ENCODE measurements at places on chromosomes 11 and 22.

GRCh38 chr11:106288057-106288456, 210.6 kb downstream of the AASDHPPT start:
- DNase-seq, result no peak

DNA sequence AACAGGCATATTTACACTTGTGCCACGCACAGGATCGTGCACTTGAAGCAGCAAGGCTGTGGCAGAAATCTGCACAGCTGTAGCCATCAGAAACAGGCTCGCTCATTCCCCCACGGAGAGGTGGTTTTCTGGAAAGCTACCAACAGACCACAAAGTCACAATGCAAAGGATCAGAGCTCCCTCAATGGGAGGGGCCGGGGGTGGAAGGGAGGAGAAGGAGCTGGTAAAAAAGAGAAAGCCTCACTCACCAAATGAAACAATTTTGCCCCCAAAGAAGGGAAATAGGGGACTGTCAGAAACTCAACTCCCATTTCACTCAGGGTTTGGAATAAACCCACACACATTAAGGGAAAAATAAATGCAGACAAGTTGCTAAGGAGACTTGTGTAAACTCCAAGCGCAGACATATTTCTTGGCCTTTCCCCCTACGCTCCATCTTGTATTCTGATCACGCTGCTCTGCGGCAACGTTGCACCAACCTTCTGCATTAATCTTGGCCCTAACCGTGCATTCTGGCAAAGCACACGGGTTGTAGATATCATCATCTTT, 43.2 kb upstream of the BLID start:
- no peak for DNase-seq

- no peak for DNase-seq
Observed at GRCh38 chr11:118339281-118339961, 3.1 kb downstream of the CD3D start.

DNA sequence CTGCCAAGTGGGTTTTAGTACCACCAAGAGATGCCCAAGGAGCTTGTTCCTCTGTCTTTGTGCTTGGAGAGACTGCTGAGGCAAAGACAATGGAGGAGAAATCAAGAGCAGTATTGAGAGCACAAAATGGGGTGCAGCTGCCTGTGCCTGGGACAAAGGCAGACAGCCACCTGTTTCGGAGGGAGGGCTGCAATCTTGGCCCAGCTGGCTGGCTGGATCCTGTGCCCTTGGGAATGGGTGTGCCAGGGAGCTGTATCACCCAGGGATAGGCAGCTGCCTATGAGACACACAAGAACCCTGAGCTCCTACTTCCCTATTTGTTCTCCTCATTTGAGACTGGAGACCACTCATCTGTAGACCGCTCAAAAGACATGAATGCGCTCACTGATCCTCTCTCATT, 23.3 kb upstream of the CHRM4 start:
- DNase-seq, result peak; percentile 70

DNA sequence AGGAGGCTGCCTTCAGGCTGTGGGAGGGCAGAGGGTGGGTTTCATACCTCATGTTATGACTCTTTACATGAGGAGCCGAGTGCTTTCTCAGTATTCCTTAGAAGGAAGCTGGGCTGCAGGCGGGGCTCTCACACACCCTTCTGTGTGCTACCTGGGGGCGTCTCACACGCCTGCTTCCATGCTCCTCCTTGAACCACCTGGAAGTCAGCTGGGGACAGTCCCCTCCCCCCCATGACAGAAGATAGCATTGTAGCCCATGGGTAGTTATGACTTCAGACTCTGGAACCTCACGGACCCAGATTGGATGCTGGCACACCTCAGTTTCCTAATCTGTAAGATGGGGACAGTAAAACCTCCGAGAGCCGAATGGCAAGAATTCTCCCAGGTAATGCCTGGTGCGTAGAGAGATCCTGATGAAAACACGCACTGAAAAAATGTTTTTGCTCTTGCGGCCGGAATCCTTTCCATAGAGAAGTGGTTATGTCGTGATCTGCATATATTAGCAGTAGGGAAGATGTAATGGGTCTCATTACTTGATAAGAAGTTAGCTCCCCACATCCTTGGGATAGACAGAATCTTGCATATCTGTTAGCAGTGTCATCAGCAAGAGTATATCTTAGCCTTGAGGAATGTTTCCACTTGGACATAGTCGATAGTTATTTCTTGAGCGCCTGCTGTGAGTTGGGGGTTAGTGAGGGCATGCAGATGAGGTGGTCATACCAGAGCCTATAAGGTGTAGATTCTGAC, 4.9 kb downstream of the DAGLA start:
- no peak for DNase-seq

DNA sequence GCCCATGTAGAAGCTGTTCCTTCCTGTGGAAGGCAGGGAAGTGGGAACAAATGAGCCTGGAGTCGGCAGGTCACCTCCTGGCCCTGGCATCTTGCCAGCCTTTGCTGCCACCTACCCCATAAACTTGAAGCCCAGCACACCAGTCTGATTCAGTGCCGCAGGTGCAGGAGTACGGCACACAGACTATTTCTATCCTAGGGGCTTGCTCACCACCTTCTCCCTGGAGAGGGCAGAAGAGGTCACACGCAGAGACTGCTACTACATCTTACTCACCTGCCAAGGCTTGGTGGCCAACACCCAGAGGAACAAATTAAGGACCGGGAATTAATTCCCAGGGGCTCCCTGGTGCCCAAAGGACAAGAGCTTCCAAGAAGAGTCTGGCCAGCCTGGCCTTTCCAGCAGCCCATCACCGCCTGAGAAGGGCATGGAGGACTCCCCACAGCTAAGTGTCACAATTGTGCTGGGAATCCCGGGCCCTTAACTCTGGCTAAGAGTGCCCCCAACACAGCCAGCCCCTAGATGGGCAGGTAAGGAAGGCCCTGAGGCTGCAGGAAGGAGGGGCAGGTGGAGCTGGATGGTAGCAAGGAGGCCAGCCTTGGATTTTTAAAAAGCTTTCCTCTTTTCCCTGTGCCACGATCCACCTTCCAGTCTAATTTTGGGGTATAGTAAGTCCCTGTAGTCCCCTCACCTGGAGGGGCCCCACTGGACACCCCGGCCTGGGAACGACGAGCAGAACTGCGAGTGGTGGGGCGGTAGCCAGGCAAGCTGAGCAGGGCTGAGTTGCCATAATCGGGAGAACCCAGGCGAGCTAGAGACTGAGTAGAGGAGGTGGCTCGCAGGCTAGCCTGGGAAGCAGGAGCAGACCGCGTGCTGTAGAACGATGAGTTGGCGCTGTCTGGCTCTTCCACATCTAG, 6.9 kb downstream of the IL18BP start:
- DNase-seq, result no peak

DNA sequence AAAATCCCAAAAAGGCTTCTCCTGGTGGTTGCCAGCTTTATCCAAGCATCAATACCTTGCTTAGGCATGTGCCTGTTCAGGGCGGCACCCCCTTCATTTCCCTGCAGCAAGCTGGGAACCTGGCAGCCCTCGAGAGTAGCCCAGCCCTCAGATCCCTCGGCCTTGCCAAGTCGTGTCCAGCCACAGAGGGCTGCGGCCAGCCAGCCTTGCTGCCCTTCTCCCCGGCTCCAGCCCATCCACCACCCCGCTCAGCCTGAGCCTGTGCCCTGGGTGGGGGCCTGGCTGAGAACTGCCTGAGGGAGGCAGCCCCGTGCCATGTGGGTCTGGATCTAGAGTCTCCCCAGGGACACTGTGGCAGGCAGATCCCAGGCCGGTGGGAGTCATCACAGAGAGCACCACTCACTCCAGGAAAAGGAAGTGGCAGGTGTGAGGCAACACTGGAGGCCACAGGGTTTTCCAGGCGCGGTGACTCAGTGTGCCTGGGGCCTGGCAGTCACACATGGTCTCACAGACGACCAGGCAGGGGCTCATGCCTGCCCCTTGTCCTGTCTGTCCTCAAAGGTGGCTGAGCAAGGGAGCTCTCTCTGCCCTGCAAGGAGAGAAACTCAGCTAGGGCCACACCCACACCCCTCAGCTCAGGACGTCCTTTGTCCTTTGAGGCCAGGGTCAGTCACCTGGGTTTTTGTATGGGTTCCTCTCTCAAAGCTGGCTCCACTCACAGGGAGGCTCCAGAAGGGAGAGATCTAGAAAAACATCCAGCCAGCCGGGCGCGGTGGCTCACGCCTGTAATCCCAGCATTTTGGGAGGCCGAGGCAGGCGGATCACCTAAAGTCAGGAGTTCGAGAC, 12.2 kb upstream of the CDC42BPG start:
- peak; percentile 87 for DNase-seq

DNA sequence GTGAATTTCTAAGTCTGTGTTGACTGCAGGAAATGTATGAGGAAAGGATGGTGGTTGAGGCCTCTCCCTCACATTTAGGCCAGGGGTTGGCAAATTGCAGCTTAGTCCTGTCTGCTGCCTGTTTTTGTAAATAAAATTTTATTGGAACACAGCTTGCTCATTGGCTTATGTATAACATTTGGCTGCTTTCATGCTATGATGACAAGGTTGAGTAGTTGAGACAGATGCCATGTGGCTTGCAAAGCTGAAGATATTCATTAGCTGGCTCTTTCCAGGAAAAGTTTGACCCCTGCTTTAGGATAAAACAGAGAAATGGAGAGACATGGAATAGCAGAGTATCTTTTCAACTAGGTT, 46.2 kb downstream of the BCR start:
- no peak for DNase-seq

- DNase-seq, result no peak
Observed at GRCh38 chr11:121614636-121615240, 162.0 kb upstream of the SORL1-AS1 start.

- DNase-seq, result peak; percentile 73
Observed at GRCh38 chr11:130816546-130817329, 99.5 kb downstream of the SNX19 start.

DNA sequence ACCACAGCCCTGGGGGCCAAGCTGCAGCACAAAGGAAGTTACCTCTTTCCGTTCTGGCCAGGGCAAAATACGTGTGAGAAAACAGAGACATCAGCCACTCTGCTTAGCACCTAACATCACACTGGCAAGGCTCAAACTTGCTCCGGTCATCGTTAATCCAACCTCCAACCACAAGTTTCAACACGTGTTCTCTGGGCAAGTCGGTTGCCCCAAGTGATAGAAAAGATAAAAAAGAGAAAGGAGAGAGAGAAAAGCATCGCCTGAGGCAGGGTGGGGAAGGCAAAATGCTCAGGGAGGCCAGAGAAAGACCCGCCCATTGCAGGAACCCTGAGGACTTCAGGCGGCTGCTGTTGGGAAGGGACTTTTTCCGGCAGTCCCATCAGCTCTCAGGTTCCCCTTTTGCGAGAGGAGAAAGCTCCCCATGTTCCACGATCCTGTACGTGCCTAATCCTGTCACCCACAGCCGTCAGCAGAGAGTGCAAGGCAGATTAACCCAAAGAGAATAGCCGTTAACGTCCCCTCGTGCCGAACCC, 18.5 kb upstream of the B4GALNT4 start:
- peak; percentile 48 for DNase-seq

DNA sequence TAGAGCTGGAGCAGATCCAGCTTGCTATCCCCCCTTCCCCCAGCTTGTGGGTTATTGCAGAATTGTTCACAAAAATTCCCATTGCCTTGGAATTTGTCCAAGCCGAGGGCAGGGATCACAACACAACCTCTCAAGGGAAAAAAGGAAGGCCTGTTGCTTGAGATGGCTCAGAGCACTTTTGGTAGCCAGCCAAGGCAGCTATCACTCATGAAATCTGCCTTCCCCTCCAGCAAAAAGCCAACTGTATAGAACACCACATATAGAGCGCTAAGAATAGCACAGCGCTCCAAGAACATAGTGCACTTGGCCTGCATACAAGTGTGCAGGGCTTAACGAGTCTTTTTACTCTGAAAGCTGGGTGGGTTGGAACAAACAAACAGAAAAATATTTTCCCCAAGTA, 46.2 kb downstream of the FAM83F start:
- DNase-seq, result peak; percentile 32

- no peak for DNase-seq
Observed at GRCh38 chr11:41950470-41951143, 491.2 kb upstream of the LRRC4C start.

- no peak for DNase-seq
Observed at GRCh38 chr11:73797457-73797856, 9.8 kb downstream of the MRPL48 start.

DNA sequence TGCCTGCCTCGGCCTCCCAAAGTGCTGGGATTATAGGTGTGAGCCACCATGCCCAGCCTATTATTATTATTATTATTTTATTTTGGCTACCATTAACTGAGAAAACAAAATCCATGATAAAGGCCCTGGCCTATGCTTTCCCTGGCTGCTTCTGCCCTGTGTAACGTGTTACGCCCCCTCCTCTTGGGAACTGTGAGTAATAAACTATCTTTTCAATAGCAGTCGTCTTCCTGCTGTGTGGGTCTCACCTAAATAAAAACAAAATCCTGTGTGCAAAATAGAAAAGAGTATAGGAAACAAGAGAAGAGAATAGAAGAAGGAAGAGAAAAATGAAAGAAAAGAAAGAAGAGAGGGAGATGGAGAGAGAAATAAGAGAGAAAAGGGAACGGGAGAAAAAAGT, 237.0 kb downstream of the MIAT start:
- DNase-seq, result no peak

GRCh38 chr11:17389211-17389956, 925 bp upstream of the KCNJ11 start:
- DNase-seq, result peak; percentile 90

DNA sequence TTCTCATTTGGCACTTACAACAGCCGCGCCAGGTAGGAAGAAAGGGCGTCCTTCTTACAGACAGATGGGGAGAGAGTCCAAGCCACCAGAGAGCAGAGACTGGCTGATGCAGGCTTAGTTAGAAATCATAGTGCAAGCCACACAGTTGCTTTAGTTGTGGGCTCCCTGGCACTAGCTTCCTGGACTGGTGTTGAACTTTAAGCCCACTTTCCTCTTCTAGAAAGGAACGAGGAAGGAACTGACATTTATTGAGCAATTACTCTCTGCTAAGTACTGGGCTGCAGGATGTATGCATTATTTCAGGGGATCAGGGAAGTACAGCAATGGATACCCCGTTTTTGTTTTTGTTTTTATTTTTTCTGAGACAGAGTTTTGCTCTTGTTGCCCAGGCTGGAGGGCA, 3.0 kb downstream of the BACE1 start:
- peak; percentile 56 for DNase-seq

DNA sequence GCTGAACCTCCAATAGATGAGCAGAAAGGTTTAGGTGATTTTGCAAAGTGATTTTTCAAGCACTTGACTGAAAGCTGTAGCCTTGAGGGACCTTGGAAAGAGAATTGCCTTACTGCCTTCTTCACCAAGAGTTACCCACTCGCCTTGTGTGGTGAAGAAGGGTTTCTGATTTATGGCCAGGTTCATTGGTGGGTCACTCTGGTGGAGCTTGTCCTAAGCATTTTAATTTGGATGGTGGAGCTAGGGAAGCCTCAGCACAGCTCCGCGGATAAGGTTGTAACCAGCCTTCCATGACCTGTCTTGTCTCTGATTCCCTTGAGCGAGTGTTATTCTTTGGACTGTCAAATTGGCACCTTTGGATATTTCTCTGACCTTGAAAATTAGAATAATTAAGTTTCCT, 226.4 kb downstream of the FAT3 start:
- DNase-seq, result no peak

DNA sequence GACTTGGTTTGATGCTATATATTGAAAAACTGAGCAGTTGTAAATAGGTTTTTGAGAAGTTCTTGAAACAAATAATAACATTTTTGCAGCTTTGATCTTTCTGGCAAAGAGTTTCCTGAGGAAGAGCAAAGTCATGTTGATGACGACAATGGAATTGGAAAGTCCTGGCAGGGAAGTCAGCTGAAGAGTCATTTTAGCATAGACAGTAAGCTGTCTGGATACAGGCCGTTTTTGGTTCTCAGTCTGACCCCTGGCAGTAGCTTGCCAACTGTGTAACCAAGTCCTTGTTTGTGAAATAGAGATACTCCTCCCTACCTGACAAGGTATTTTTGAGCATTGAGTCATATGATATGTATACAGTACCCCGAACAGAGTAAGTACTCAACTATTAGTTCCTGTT, 193.3 kb downstream of the C11orf91 start:
- DNase-seq, result no peak

- DNase-seq, result no peak
Observed at GRCh38 chr22:29300467-29300806, 6.0 kb upstream of the GAS2L1 start.

Measured in small intestine (tissue), 16 donors.